ENCODE measurements at places on chromosomes 4 and X.

DNA sequence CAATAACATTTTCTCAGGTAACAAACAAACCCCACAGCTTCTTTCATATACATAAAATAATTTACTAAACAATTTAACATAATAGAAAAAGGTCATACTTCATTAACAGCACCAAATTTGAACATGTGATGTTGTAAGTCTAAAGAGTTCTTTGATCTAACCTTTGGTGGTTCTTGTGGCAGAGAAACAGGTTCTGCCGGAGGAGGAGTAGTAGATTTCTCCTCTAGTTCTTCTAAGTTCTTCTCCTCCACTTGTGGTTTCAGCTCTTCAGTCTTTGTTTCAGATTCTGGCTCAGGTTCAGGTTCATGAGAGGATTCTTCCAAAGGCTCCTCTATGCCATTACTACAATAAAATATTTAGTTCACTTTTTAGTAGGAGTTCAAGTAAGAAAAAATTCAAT is 18.3 kb downstream of the G3BP2 start:
- no peak for DNase-seq

DNA sequence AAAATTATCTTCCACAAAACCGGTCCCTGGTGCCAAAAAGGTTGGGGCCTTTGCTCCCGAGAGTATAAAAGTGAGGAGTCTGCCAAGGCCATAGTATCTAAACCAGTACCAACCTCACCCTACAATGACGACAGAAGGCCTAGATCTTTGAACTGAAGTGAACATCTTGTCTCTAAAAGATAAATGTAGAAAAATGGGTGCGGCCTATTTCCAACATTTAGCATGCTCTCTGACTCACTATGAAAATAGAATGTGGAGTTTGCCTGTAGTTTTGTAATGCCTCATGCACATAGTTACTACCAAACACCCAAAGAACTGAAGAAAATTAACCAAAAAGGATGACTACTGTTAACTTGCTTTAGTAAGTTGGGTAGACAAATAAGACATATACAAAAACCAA is 218.4 kb downstream of the SLITRK2 start:
- no peak for DNase-seq

GRCh38 chr4:88907478-88907877 is 149.5 kb downstream of the FAM13A start:
- DNase-seq, result no peak

DNA sequence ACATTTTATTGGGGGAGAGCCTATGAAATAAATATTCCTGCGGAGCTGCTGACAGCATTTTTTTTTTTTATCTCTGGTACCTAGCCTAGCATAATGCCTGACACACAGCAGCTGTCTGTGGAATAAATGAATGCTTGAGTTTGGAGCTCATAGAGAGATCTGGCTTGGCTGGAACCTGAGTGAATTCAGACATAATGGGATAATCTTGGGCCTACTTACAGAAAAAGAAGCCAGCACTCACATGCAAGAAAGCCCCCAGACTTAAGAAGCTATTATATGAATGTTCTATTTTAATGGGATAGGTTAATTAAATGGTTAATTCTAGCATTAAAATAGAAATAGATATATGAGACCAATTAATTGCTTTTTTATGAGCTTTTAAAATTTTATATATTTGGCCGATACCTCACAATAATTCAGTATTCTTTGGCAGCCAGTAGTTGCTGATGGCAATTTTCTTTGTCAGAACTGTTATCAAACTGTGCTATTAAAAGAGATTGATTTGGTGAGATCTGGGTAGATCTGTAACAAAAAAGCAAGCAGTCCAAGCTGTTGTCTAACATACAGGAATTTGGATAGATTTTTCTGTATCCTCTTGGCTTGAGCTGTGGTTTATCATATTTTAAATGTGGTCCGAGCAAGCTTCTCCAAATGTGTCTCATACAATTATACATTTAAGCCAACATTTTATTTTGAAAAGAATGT is 654.2 kb downstream of the PCDH7 start:
- DNase-seq, result no peak

DNA sequence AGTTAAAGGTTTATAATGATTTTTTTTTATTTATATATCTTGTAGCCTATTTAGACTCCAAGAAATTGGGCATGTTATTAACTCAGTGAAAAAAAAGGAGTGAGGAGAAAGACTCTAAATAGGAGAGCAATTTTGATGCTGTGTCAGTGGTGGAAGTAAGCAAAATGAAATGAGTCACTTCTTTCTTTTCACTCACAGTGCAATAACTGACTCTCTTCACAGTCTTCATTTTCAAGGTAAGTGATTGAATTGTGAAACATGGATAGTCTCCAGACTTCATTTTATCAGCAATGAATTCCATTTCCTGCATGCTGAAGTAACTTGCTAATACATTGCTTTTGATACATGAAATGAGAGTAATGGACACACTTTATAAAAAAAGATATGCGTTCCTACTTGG is 2271.5 kb downstream of the PCDH7 start:
- no peak for DNase-seq

GRCh38 chr4:122992057-122992456 is 69.7 kb upstream of the NUDT6 start:
- no peak for DNase-seq

DNA sequence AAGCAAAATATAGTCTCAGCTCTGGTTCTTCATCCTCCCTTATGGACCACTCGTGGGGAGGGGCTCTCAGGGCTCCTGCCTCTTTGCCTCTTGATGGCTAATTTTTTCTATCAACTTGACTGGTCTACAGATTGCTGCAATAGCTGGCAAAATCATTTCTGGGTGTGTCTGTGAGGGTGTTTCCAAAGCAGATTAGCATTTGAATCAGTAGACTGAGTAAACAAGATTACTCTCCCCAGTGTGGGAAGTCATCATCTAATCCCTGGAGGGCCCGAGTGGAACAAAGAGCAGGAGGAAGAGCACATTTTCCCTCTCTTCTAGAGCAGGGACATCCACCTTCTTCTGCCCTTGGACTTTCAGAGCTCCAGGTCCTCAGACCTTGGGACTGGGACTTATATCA is 153.5 kb downstream of the STK32B start:
- DNase-seq, result no peak

GRCh38 chrX:68511255-68511654 is 12.4 kb downstream of the YIPF6 start:
- no peak for DNase-seq
